Activated T-cell treated with anti-CD3 and anti-CD28 coated beads, Interleukin-2, amount 50 U/mL, for 48 hours (primary cell): ENCODE measurements at places on chromosomes 4 and X.
A peak's percentile ranks its signal among the peaks of the same experiment; 100 is the strongest.

GRCh38 chr4:182929296-182929695, 12.1 kb upstream of the DCTD start:
- no peak for DNase-seq

- no peak for DNase-seq
These were observed 7.8 kb downstream of the LARP1B start for GRCh38 chr4:128068918-128069317.

DNA sequence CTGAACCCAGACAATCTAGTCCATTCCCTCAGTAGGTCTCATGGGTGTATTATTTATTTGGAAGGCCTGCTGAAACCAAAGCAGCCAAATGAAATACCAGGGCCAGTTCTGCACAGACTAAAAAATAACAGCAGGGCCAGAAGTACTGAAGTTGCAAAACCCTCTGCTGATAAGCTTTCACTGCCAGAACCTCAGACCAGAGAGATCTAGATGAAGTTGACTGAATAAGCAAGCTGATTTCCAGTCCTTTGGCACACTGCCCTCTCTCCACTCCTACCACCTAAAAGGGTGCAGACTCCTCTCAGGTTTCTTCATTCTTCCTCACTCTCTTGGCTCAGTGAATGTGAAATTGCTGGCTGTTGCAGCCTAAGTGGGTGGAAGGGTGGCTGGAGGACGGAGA, 276.7 kb upstream of the KLF3 start:
- DNase-seq, result no peak

DNA sequence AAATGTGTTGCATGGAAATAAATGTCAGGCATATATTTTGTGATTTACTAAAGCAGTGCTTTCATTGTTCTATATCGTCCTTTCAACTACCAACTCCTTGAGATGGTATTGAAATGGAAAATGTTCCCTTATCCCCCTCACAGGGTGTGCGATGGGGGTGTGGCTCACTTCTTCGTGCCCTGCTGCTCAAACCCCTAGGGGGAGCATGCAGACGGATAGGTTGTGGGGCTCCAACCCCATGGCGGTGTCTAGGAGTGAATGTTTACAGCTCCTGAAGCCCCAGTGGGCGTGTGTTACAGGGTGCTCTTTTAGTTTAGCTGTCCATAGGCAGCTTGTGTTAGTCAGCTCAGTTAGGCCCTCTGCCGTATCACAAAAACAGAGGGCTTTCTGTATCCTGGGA, 287.7 kb upstream of the EMCN start:
- no peak for DNase-seq

GRCh38 chr4:183256756-183257385, 63.2 kb downstream of the CLDN22 start:
- peak; percentile 57 for DNase-seq

GRCh38 chr4:139782926-139783522, 117.4 kb downstream of the MGST2 start:
- no peak for DNase-seq

- peak; percentile 23 for DNase-seq
These were observed 168.1 kb downstream of the VSIG4 start for GRCh38 chrX:65871671-65872311.

DNA sequence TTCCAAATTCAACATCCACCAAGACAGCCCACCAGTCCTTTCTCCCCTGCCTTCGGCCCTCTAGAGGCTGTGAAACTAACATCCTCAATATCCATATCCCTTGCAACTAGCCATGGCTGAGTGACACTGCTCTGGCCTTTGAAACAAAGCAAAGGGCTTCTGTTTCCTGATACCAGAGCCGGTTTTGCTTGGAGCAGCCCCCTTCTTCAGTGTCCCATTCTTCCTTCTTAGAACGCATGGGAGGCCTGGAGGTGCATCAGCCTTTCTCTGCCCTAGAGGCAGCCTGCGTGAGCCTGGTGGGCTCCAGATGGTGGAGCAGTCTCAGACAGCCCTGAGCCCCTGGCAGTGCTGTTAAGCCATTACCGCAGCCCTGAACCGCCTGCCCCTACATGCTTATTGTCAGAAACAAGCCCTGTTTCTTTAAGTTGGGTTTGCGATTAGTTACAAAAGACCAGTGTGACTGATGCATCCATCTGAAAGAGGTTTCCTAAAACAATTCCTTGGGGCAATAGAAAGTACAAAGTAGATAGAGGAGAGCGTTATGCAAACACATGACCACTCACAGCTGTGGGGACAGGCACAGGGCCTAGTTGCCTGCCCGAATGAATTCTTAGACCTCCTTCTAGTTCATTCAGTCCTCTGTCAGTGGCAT, 74.1 kb downstream of the EVC start:
- no peak for DNase-seq

- DNase-seq, result no peak
These were observed 57.6 kb downstream of the CCDC160 start for GRCh38 chrX:134294548-134294947.

- DNase-seq, result no peak
These were observed 55.2 kb downstream of the LGI2 start for GRCh38 chr4:24975510-24975909.

DNA sequence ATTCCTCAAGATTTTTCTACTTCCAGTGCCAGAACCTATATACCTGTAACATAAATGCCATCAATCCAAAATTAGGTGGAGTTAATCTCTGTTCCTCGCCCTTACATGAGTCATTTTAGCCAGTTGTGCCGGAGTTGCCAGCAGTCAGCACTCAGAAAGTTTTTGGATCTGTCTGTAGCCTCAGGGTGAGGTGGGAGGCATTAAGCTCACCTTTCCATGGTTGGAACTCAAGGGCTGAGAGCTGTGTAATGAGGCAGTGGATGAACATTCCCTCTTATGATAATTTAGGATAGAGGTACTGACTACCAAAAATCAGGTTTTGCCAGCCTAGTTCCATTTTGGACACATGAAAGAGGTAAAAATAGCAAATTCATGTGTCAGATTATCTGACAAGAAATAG, 1553.1 kb upstream of the ADGRL3 start:
- DNase-seq, result no peak

GRCh38 chr4:185682236-185682635, 129.8 kb downstream of the SORBS2 start:
- DNase-seq, result no peak

GRCh38 chr4:3411676-3412075, 30.1 kb upstream of the HGFAC start:
- DNase-seq, result no peak

GRCh38 chrX:85503258-85504158, 124.0 kb upstream of the POF1B start:
- DNase-seq, result no peak

- DNase-seq, result no peak
These were observed 106.6 kb upstream of the ATP6AP2 start for GRCh38 chrX:40474205-40474626.

- no peak for DNase-seq
These were observed 88.0 kb upstream of the SLITRK2 start for GRCh38 chrX:145729635-145730034.

GRCh38 chr4:165152527-165152926, 39.9 kb upstream of the TMEM192 start:
- DNase-seq, result no peak

GRCh38 chr4:104163820-104164219, 330.9 kb downstream of the CXXC4 start:
- DNase-seq, result no peak

GRCh38 chr4:157667836-157668235, 447.3 kb downstream of the GRIA2 start:
- DNase-seq, result no peak

DNA sequence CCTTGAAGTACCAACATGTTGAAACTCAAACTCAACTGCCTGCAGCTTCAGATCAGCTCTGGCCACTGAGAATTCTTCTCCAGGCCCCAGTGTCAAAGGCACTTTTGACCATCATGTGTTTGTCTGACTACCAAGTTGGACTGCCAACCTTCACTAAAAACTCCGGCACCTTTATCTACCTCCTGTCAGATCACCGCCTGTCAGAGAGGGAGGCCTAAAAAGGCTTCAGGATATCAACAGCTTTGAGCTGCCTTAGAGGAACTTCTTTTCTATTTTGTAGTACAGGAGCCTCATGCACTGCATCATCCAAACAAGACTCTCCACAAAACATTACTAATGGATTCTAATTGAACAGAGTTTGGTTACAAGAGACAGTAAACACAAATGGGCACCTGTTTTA, 2.8 kb downstream of the ACSL1 start:
- no peak for DNase-seq

DNA sequence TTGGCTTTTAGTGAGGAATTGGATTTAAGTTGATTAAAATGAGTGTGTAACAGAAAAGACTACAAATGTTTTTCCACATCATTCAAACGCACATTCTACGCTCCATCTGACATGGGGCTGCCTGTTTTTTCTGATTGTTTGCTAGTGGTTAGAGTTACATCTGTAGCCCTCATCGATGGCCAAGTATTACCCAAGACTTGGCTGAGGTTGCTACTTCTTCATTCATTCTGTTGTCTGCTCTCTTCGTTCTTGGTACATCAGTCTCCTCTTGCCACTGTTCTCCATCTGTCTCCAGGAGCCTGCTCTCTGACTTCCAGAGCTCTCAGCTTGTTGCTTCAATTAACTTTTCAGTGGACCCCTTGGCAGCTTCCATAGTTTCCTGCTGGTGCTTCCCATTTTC, 1844.6 kb upstream of the TENM3 start:
- no peak for DNase-seq

DNA sequence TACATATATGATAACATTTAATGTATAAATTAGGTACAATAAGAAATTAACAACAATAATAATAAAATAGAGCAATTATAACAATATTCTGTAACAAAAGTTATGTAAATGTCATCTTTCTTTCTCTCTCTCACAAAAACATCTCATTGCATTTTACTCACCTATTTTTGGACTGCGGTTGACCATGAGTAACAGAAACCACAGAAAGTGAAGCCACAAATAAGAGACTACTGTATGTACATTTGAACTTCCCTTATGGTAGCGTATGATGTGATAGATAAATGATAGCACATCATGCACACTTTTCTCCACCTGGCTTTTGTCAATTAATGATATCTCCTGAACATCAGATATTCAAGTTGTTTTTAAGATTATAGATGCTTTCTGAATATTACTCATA, 80.5 kb downstream of the HNRNPD start:
- DNase-seq, result no peak

- DNase-seq, result no peak
These were observed 50.4 kb downstream of the MID1 start for GRCh38 chrX:10569946-10570345.

DNA sequence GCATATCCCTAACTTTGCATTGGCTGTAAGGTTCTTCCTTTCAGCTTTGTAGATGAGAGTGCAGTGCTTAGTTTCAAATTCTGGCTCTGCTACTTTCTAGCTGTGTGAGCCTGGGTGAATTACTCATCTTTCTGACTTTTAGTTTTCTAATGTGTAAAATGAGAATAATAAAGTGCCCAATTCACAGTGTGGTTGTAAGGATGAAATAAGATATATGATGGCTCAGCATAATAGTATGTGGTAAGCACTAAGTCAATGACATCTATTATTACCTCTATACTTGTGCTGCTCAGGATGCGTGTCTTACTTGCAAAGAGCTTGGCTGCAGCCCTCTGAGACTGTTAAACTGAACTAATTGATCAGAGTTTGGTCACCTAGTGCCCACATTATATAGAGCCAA, 30.6 kb upstream of the ETNPPL start:
- DNase-seq, result no peak

GRCh38 chrX:8632924-8633323, 99.0 kb downstream of the ANOS1 start:
- no peak for DNase-seq

GRCh38 chrX:148871422-148872160, 371.2 kb downstream of the AFF2 start:
- no peak for DNase-seq

DNA sequence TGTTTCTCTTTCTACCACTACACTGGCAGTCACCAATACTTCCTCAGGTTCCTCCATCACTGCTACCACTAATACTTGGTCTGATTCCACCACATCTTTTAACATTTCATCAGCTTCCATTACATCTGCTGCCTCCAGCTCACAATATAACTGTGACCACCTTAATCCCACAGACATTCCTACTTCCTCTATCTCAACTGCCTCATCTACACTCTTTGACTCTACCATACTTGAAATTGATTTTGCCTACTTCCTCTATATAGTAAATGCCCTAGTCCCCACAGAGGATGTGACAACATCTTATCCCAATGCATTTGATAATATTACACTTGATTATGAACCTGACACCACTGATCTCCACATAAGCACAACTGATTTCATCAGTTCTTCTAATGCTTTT, 29.0 kb downstream of the OPRPN start:
- DNase-seq, result no peak

DNA sequence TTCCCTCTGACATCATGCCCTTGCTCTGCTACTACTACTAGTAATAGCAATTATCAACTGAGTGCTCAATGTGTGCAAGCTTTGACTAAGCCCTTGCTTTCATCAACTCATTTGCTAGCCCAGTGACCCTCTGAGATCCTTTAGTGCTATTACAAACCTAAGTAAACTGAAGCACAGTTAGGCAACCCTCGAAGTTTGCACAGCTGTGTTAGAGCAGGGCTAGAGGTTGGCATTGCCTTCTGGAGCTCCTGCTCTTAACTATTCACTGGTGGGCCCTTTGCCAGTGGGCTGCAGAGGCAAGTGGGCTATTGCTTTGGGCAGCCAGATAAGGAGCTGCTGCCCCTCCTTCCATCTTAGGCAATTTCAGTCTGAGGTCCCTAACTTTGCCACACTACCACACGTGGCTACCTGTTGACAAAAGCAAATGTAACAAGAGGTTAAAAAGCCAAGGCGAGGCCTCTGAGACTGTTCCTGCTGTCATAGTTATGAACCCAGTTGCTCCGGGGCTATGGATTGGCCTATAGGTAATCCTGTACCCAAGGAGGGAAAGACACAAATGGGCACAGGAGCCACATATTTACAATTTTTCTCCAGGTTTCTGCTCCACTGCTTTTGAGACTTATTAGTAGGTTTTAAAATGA, 41.5 kb upstream of the ANKRD50 start:
- DNase-seq, result no peak

GRCh38 chr4:94668724-94669123, 89.0 kb upstream of the BMPR1B start:
- DNase-seq, result no peak

DNA sequence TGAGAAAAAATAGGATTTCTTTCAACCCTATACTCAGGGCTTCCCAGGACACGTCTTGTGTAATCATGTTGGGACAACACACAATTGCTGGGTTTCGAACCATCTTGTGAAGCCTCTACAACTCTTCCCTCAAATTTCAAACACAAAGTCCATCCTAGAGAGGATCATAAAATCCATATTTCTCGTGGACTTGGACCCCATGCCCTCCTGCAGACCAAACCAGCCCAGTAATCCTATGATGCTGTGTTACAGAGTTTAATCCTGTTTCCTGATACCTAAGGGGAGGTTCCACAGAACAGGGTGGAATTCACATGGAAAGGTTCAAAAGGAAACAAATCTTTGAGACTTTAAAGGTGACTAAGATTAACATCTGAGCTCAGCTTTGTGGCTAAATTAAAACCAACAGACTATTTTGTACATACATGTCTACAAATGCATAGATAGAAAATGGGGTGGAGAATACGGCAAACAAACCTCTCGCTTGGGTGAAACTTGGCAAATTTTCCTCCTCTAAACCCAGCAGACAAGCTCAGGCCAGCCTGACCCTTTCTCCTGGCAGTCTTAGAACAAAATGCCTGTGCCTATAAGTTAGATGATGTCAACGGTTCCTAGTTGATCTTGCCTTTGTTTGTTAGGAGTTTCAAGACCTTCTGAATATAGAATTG, 38.1 kb downstream of the EGFL6 start:
- no peak for DNase-seq
